ENCODE measurements at places on chromosomes 3 and 15.

DNA sequence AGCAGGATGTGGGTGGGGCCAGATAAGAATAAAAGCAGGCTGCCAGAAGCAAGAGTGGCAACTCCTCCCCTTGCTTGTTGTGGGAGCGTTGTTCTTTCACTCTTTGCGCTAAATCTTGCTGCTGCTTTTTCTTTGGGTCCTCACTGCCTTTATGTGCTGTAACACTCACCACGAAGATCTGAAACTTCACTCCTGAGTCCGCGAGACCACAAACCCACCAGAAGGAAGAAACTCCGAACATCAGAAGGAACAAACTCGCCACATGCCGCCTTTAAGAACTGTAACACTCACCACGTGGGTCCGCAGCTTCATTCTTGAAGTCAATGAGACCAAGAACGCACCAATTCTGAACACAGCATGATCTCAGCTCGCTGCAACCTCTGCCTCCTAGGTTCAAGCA lies 72.9 kb downstream of the IL12A start:
- no peak for DNase-seq

GRCh38 chr3:64437131-64437530 lies 211.9 kb upstream of the PRICKLE2 start:
- DNase-seq = no peak

- no peak for DNase-seq
Measured at GRCh38 chr3:70185661-70186060, 126.8 kb downstream of the MDFIC2 start.

DNA sequence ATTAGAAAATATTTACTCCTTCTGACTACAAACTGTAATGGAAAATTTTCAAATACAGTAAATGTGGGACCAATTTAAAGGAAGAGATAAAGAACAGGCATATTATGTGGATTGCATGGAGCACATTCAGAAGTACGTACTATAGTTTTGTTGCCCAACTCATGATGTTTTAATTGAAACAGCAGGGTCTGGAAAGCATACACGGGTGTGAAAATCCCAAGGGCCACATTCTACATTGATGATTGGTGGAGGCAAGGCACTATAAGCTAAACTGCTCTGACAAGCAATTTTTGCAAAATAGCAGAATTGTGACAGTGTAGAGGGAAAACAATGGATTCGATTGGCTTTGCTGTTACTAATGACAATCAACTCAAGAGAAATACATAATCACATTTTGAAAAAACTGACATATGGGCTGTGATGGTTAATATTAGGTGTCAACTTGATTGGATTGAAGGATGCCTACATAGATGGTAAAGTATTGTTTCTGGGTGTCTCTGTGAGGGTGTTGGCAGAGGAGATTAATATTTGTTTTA lies 458.6 kb downstream of the PYDC2 start:
- no peak for DNase-seq

DNA sequence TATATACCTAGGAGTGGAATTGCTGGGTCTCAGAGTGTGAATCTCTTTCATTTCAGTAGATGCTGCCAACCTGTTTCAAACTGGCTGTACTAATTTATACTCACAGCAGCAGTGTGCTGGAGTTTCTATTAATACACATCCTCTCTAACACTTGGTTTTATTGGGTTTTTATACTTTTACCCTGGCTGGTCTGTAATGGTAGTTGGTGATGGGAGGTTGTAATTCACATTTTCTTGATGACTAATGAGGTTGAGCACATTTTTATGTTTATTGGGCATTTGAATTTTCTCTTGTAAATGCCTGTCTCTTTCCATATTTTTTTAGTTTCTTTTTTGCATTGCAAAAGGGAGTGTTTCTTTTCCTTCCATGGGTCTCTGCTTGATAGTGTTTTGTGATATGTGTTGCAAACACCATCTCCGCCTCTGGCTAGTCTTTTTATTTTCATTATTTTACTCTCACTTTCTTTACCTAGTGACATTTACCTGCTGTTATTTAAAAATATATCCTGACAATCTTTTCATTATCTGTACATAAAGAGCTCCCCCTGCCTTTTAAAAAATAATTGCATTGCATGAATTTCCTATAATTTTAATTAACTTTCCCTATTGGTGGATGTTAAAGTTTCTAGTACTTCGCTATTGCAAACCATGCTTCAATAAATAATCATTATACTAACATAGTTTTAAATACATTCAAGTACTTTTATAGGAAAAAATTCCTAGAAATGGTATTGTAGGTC lies 49.0 kb upstream of the GCNT3 start:
- no peak for DNase-seq

DNA sequence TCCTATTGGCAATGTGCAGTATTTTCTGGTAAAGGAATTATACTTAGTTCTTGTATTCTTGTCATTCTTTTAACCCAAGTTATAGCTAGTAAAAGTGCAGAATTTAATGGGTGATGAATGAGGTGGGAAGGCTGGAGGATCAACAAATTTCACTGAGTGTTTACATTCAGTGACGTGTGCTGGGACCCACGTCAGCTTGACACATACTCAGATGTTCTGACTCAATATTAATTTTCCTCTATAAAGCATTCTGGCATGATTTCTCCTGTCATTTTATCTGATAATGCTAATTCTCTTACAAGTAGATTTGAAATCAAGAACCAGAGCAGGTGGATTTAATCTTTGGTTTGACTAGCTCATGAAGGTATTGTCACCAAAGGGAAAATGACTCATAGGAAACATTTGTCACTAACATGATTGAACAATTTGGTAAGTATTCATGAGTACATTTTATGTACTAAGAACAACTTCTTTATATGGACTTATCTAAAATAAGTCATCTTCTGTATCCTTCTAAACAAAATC lies 71.0 kb upstream of the SYNPR start:
- no peak for DNase-seq

- DNase-seq = no peak
Measured at GRCh38 chr3:42036483-42036823, 54.7 kb upstream of the TRAK1 start.

All from natural killer cell treated with Interleukin-12 subunit alpha and Interleukin-12 subunit beta and Interleukin-15 and Interleukin-18, amount 100 ng/mL, for 72 hours (primary cell).